Endothelial cell of umbilical vein (primary cell): ENCODE measurements at places on chromosomes 11 and 22. TPM values are rescaled to one million over a fixed set of nuclear protein-coding genes. Genes with fewer than 3 reads are reported as not detected.

Gene PGA5
- not detected in 2 replicates for total RNA-seq

Gene NXPE1
- not detected in 2 replicates for total RNA-seq

Gene CCND1
- total RNA-seq: 336 and 370 TPM in 2 replicates

Gene PHLDA2
- total RNA-seq: 44.5 and 51.5 TPM in 2 replicates

Gene OR2D2
- 0.31 and 1.2 TPM in 2 replicates for total RNA-seq

Gene AGBL2
- 0.86 TPM in 1 of 2 replicates, not detected in the other for total RNA-seq

Gene PHOX2A
- total RNA-seq: not detected in 2 replicates

GRCh38 chr11:1281326-1281973, 28.0 kb downstream of the TOLLIP start:
- no peaks in the 10 kb centered on the region for H3K27me3 ChIP-seq
- no peak overlapping the region for H3K4me3 ChIP-seq
- no peak overlapping the region for H3K27ac ChIP-seq
- H3K4me1 ChIP-seq: peaks cover 6% of the 10 kb centered on the region
- DNase-seq: no peak

- no peaks in the 10 kb centered on the region for H3K4me1 ChIP-seq
- H3K27me3 ChIP-seq: no peaks in the 10 kb centered on the region
- no peak overlapping the region for H3K27ac ChIP-seq
- H3K36me3 ChIP-seq: no peaks in the 10 kb centered on the region
- no peak overlapping the region for H3K4me3 ChIP-seq
Measured at GRCh38 chr11:28289444-28289843, 181.3 kb downstream of the METTL15 start.

DNA sequence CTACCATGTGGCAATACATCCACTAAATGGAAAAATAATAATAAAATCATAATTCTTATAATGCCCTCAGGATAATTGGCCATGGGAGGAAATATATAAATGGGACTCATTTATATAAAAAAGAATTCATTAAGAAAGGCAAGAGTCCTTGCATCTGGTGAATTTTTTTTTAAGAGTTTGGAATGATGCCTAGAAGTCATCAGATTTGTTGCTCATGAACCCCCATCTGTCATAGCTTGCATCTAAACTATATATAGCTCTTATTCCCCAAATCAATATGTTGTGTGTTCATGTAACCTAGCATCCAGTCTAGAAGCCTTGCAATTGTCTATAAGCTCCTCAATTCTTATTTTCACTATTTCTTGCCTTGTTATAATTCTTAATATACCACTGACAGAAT, 75.9 kb downstream of the CADM1 start:
- H3K4me1 ChIP-seq: no peaks in the 10 kb centered on the region
- no peak for DNase-seq
- no peak overlapping the region for H3K4me3 ChIP-seq
- no peaks in the 10 kb centered on the region for H3K36me3 ChIP-seq
- no peaks in the 10 kb centered on the region for H3K27me3 ChIP-seq

DNA sequence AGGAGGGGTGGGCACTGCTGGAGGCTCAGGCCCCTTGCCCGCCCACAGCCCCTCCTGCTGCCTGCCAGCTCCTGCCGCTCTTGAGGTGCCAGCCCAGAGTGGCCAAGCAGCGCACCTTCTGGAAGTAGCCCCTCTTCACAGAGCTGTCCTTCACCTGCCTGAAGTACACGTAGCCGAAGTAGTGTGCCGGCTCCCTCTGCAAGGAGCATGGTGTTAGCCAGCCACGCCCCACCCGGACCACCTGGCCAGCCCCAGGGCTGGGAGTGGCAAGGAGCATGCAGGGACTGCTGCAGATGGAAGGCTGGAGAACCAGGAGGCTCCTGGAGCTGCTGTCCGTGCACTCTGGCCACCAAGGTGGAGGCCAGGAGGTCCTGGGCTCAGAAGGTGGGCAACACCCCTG, 9.6 kb downstream of the DENND6B start:
- H3K4me1 ChIP-seq: peaks cover 9% of the 10 kb centered on the region
- H3K27ac ChIP-seq: no peak overlapping the region
- H3K4me3 ChIP-seq: no peak overlapping the region
- no peaks in the 10 kb centered on the region for H3K36me3 ChIP-seq

GRCh38 chr11:30433831-30434230, 110.9 kb downstream of the ARL14EP start:
- H3K27me3 ChIP-seq: no peaks in the 10 kb centered on the region
- no peaks in the 10 kb centered on the region for H3K36me3 ChIP-seq
- H3K4me1 ChIP-seq: no peaks in the 10 kb centered on the region
- DNase-seq: no peak
- no peak overlapping the region for H3K27ac ChIP-seq

DNA sequence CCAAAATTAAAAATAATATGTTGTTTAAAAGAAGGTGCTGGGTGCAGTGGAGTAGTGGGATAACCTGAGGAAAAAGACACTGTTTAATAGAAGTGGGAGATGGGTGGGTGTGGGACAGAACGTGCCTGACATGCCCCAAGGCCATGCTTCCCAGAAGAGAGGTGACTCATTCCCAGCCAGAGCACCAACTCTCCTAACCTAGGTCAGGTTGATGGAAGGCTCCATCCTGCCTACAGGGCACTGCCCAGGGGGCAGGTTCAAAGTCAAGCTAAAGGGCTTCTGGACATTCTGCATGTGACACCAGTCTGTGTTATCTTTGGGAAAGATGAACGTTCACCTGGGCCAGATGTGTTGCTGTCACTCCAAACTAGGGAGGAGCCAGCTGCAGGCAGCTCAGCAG, 453.1 kb downstream of the SOX6 start:
- H3K27ac ChIP-seq: no peak overlapping the region
- no peak for DNase-seq
- no peaks in the 10 kb centered on the region for H3K27me3 ChIP-seq
- H3K4me1 ChIP-seq: no peaks in the 10 kb centered on the region
- no peaks in the 10 kb centered on the region for H3K36me3 ChIP-seq

DNA sequence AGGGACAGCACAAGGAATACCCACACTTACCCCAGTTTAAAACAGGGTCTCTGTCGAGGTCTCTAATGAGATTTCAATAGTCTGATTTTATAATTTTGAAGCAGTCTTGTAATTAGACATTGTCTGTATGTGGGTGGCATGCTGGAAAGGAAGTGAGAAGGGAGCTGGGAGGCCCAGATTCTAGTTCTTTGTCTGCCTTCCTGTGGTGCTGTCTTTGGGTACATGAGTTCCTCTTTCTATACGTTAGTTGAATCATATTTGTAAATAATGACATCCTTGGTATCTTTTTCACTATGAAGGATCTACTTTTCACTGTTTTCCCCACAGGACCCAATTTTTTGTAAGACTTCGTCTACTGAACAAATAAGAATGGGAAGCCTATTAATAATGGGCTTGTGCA, 42.0 kb upstream of the TENM4 start:
- no peak overlapping the region for H3K4me3 ChIP-seq
- no peak overlapping the region for H3K27ac ChIP-seq
- DNase-seq: no peak
- no peaks in the 10 kb centered on the region for H3K4me1 ChIP-seq

DNA sequence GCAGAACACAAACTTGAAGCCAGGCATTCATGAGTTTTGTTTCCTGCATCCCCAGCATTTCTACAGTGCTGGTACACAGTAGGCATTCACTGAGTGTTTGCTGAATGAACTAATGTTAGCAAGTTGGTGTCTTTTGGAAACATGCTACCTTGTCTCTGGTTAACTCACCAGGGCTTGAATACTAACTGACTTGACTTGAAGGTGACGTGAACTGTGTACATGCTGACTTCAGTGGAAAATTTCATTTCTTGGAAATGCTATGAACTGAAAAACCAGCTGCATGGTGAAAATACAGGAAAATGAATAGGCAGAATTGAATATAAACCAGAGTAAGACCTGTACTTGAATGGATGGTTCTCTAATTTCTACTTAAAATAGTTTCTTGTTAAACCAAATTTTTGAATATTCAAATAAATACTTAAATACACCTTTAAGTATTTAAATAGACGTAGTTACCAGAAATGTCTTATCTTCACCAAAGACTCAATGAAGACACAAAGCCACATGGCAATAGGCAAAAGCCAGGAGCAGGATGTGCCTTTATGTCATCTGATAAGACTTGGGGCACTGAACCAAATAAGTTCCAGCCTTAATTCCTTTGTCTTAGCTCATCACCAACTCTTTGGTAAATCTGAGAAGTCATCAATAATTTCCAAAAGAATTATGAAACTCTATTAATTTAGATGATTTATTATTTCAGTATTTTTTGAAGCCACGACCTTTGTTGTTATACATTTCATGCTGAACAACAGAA, 39.7 kb upstream of the POU2AF2 start:
- H3K27ac ChIP-seq: no peak overlapping the region
- no peak overlapping the region for H3K4me3 ChIP-seq
- no peak for DNase-seq

- H3K27ac ChIP-seq: no peak overlapping the region
- H3K36me3 ChIP-seq: no peaks in the 10 kb centered on the region
- no peak for DNase-seq
- H3K4me3 ChIP-seq: no peak overlapping the region
Measured at GRCh38 chr11:1926156-1927025, 6.9 kb downstream of the TNNT3 start.
